Activated naive CD8-positive, alpha-beta T cell treated with anti-CD3 and anti-CD28 coated beads, Interleukin-2, amount 10 ng/mL, durations not matched to agents 7 days and 5 days (primary cell): ENCODE measurements at places on chromosomes 4 and X.

DNA sequence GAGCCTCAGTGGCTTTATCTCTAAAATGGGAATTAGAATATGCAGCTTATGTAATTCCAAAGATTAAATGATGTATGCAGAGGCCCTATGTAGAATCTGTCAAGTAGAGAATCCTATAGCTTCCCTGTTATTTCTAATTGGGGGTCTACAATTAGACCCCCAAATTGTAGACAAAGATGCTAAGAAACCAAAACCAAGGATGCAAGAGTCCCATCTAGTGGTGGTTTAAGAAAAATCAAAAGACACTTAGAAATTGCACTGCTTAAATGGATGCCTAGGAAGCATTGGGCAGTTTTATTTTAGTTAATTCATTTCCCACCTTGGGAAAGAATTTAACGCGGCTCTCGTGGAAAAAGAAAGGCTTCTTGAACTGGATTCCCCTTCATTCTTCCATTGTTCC is 115.2 kb downstream of the GABRA2 start:
- no peak for DNase-seq

GRCh38 chr4:108055787-108056186 is 66.1 kb downstream of the HADH start:
- no peak for DNase-seq

- DNase-seq: no peak
Observed at GRCh38 chrX:22124098-22124497, 92.0 kb downstream of the PHEX start.

- DNase-seq: peak; percentile 22
Observed at GRCh38 chr4:2940267-2941137, 22.7 kb downstream of the NOP14 start.

DNA sequence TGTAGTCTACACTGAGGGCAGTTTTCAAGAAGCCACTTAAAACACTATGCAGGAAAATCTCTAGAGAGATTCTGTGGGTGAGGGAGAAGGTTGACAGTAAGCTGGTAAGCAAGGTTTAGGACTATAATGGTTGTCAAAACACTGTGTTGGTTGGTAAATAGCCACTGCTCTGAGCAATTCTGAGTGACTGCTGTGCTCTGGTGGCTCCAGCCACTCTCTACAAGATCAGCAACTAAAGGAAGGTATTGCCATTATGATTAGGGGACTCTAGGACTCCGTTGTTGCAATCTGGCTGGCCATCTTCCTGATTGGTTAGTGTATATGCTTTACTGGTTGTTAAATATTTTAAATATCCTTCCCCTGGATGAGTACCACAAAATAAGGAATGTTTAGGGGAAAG is 5.5 kb upstream of the FAM47E start:
- no peak for DNase-seq

DNA sequence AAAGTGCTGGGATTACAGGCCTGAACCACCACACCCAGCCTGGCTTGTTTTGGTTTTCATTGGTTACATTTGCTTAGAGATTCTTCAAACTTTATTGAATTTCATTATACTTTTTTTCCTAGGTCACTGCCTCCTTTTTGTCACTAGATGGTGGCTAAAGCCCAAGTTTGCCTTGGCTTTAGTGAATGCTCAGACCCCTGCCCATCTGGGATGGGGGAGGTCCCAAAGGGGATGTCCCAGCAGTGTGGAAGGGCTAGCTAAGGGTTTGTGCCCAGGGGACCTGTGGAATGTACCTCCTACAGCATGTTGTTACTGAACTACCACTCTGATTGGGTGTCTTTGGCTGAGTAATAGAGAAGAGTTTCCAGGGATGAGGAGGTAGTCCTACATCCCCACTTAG is 58.4 kb downstream of the CEP135 start:
- DNase-seq: no peak

- DNase-seq: no peak
Observed at GRCh38 chrX:134315866-134316265, 78.9 kb downstream of the CCDC160 start.

DNA sequence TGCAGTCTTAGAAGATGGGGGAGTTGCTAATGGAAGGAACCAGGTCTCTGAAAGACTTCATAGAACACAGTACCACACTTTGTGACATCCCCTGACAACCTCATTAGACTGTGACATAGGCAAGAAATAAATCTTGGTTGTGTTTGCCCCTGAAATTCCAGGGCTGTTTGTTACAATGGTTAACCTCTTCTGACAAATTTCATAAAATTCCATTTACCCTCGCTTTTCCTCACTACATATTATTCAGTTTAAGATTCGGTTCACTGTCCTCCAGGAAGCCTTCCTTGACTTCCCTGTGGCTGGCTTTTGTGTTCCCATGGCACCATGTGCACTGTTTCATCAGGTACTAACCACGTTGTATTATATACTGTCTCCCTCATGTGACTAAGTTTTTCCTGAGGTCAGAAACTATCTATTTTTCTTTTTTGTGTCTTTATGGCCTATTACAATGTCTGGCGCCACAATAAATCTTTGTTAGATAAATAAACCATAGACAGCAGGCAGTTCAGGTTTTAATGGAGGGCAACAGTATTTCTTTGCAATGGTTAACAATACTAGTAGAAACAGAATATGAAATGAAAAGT is 54.2 kb downstream of the ATXN3L start:
- DNase-seq: no peak

DNA sequence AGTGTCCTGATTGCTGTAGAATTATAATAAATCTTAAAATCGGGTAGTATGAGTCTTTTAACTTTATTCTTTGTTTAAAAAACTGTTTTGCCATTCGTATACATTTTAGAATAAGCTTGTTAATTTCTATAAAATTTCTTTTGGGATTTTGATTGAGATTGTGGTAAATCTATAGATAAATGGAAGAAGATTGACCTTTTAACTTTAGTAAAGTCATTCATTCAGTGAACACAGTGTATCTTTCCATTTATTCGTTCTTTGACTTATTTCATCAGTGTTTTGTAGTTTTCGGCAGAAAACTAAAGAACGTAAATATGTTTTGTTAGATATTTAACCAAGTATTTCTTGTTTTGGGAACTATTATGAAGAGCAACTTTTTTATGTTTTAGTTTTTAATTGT is 38.9 kb downstream of the DRD5 start:
- DNase-seq: no peak

DNA sequence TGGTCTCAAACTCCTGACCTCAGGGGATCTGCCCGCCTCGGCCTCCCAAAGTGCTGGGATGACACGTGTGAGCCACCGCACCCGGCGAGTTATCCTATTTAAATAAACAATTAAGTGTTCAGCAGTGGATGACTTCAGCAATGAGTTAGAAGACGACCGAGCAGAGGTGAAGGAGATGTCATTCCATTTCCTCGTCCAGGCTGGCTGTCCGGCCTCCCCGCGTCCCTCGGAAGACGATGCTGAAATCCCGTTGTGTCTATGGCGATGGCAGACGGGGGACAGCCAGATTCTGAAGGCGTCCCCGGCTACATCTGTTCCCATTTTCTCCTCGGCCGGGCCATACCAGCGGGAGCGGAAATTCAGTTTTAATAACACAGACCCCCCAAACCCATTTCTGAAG is 209.8 kb downstream of the CRLF2 start:
- DNase-seq: no peak

DNA sequence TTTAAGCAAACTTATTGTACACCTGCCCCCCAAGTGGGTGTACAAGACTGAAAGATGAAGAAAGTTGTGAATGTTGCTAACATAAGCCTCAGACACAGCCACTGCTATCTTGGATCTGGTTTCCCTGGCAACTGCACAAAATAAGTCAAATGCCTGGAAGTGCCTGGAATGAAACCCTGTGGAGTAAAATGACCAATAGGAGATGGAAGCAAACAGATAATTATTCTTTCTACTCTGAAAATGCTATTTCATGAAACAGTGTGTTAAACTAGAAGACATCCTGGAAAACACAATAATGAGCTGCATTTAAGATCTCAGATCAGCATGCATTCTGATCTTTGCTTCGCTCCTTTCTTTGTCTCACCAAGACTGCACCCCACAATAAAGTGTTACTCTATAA is 1016.0 kb downstream of the ARAP2 start:
- DNase-seq: no peak

GRCh38 chrX:44432641-44433040 is 89.2 kb upstream of the EFHC2 start:
- no peak for DNase-seq

GRCh38 chr4:138696771-138697170 is 318.8 kb upstream of the NOCT start:
- DNase-seq: no peak
